ENCODE measurements at places on chromosomes 13 and 19.

DNA sequence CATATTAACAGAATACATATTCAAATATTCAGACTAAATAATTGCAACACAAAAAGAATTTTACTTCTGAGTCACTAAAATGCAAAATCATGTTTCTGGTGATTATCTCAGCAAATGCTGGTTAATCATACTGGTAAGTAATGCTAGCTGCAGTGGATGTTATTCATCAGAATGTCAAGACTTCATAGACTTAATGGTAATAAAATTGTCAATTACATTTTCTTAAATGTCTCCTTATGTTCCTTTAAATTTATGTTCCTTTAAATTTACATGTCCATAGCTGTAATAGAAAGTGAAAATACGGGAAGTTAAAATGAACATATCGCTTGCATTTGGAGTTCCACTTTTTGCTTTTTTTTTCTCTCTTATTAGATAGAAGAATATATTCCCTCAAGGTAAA is 853.0 kb downstream of the SLITRK6 start:
- no peak for DNase-seq

DNA sequence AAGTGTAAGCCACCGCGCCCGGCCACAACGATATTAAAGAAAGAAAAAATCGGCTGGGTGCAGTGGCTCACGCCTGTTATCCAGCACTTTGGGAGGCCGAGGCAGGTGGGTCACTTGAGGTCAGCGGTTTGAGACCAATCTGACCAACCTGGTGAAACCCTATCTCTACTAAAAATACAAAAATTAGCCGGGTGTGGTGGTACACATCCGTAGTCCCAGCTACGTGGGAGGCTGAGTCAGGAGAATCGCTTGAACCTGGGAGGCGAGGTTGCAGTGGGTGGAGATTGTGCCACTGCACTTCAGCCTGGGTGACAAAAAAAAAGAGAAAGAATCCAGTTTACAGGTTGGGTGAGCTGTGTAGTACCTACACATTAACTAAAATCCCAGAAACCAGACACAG is 99.9 kb upstream of the CACNA1A start:
- no peak for DNase-seq

GRCh38 chr13:33904431-33904830 is 86.5 kb downstream of the RFC3 start:
- DNase-seq = no peak

- DNase-seq = no peak
Measured at GRCh38 chr19:49896863-49897621, at the start of gene IL4I1. IL4I1 (minus strand) TSS chr19:49896887; CDS start chr19:49896160, 727 bp downstream.

DNA sequence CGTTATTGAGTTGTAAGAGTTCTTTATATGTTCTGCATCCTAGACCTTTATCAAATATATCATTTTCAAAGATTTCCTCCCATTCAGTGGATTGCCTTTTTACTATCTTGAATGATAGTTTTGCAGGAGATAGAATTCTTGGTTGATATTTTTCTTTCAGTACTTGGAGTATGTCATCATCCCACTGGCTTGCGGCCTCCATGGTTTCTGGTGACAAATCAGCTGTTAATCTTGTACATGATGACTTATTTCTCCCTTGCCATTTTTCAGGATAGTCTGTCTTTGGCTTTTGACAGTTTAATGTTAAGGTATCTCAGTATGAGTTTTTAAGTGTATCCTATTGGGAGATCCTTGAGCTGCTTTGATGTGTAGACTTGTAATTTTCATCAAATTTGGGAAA is 8.5 kb downstream of the ZNF557 start:
- DNase-seq = no peak

GRCh38 chr13:40120288-40120687 is 464.8 kb downstream of the COG6 start:
- DNase-seq = no peak

DNA sequence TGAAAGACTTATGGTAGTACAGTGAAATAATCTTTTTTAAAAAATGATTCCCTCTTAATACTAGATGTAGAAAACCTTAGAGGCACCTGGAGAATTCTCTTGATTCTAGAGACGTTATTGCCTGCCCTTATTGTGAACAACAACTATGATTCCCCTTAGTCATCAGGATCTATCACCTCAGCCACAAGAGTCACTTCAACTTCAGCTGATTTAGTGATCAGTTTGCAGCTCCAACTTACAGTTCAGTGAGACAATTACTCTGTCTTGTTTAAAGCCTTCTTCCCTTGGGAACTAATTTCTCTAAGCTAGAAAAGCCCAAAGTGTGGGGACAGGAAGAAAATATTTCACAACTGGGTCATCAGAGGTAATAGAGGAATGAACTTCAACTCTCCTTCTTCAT is 254.3 kb upstream of the SLITRK1 start:
- DNase-seq = no peak

DNA sequence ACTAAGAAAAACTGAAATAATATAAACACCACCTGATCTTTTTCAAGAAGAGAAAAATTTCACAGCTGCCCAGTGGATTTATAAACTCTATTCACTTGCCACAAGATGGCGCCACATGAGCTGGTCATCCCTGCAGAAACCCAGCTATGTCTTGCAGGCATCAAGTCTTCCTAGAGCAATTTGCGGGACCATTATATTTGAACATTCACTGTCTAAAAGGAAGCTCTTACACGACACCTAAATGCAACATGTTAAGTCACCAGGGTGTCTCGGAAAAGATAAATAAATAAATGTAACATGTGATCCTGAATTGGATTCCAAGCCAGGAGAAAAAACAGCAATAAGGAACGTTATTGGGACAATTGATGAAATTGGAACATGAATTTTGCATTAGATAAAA is 20.3 kb upstream of the AKT2 start:
- DNase-seq = peak; percentile 64

DNA sequence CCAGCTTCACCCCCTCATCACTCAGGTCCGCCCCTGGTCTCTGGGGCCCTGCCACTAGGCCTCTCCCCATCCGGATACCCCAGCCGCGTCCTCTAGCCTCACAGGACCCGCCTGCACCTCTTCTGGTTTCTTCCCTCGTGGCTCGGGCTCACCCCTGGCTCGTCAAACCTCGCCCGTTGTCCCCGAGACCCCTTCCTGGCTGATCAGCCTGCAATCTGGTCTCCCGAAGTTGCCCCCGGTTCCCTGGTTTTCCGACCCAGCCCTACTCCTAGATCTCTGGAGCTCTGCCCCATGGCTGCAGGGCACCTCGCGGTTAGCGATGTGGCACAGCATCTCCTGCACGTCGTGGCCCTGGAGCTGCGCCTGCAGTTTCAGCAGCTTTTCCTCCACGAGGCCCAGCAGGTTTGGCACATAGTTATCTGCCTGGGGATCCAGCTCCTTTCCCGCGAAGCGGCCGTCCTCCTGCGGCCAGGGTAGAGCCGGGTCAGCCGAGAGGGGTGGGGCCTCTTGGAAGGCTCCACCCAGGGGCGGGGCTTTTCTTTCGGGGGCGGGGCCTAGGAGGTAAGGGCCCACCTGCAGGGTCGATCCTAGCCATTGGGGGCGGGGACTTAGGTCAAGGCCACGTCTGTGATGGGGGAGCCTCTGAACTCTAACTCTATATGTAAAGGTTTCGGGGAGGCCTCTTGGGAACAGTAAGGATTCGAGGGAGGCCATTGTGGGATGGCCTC is 2.4 kb upstream of the RGL3 start:
- no peak for DNase-seq

- peak; percentile 78 for DNase-seq
Measured at GRCh38 chr19:19566306-19566705, 28.2 kb downstream of the CILP2 start.

DNA sequence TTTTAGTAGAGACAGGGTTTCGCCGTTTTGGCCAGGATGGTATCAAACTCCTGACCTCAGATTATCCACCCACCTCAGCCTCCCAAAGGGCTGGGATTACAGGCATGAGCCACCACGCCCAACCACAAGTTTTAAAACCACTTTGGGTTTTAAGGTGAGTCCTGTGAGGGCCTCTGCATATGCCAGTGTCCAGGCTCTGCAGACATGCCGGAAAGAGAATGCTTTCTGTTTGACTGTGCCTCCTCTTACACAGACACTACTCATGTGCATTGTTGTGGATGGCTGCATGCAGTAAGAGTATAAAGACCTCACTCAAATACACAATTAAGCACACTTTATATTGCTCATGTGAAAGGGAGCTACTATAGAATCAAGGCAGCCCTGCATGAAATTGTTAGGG is 20.8 kb upstream of the SLC25A30 start:
- no peak for DNase-seq

DNA sequence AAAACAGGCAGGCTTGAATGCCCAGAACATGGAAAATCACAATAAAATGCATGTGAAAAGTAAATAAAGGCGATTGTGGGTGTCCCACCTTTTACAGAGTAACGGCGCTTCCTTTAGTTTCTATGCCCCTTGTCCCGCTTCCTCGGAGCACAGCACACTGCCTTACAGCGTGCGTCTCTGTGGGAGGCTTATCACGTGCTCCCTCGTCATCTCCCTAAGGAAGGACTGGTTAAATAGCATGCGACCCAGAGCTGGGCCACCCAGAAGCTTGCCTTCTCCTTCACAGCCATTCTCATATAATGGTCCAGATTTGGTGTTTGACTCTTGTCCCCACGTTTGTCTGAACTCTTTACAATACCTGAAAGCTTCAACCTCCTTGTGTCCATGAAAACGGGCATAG is 56.6 kb downstream of the LIG4 start:
- no peak for DNase-seq

- no peak for DNase-seq
Measured at GRCh38 chr13:72074663-72075062, 207.7 kb upstream of the DACH1 start.

DNA sequence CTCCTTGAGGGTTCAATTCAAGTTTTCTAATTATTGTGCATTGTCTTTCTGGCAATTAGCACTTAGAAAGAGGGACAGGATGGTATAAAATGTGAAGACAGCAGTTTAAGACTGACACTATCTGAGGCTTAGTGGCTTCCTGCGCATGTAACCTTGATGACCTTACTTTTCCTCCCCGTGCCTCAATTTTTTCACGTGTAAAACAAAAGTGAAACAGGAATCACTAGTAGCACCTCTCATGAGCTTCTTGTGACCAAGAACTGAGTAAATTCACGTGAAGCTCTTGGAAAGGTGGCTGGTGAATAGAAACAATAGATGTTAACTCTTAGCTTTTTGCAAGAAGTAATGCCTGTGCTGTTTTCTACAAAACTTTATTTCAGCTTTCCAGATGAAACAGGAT is 233.9 kb downstream of the LMO7 start:
- DNase-seq = no peak

- peak; percentile 83 for DNase-seq
Measured at GRCh38 chr13:31090961-31091624, 70.6 kb downstream of the HSPH1 start.

GRCh38 chr13:109968876-109969577 is 182.6 kb upstream of the IRS2 start:
- DNase-seq = peak; percentile 79

DNA sequence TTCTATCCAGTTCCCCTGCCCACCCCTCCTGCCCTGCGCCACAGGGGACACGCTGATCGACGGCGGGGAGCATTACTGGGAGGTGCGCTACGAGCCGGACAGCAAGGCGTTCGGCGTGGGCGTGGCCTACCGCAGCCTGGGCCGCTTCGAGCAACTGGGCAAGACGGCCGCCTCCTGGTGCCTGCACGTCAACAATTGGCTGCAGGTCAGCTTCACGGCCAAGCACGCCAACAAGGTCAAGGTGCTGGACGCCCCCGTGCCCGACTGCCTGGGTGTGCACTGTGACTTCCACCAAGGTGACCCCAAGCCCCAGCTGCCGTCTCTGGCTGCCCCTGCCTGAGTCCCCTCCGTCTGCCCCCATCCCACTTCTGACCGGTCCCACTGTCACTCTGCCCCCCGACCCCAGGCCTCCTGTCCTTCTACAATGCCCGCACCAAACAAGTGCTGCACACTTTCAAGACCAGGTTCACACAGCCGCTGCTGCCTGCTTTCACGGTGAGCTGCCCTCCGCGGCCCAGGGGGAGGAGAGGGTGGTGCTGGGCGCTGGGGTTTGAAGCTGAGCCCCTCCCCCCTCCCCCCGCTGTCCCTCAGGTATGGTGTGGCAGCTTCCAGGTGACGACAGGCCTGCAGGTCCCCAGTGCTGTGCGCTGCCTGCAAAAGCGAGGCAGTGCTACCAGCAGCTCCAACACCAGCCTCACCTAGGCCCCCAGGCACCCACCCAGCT is 15.5 kb downstream of the STAP2 start:
- DNase-seq = no peak

- peak; percentile 58 for DNase-seq
Measured at GRCh38 chr19:56538761-56539263, at the start of gene ZFP28. ZFP28 (plus strand) TSS chr19:56538948; CDS start chr19:56539019, 71 bp downstream.

DNA sequence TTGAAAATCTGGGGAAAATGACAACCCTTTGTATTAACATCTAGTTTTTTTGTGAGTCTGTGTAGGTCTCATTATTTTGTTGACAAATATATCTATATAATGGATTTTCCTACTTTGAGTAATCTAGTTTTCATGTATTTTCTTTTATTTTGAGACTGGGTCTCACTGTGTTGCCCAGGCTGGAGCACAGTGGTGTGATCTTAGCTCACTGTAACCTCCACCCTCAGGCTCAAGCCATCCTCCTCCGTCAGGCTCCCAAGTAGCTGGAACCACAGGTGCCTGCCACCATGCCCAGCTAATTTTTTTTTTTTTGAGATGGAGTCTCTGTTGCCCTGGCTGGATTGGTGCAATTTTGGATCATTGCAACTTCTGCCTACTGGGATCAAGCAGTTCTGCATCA is 9.2 kb downstream of the ZNF525 start:
- no peak for DNase-seq

DNA sequence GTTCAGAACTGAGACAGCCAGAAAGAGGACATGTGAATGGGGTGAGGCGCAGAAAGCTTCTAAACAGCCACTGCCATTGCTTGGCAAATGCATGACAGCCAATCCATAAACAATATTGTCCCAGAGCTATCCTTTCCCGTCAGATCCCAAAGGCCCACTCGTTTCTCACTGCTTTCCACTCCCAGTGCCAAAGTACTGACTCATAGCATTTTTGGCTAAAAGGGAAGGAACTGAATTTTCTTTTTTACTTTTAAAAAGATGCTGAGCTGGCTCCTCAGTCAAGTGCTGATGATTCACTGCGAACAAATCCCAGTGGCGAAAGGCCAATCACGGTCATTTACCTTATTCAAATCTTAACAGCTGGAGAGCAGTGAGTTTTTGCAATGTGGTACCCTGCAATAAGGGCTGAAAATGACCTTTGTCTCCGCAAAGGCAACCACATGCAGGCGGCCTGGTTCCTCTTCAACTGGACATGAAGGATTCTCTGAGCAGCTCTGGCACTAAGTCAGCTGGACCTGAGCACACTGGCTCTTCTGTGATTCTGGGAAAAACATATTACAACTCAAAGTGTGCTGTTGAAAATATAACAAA is 151.7 kb downstream of the DCLK1 start:
- DNase-seq = peak; percentile 94

All from lower leg skin (tissue), 4 donors.